ENCODE measurements at places on chromosomes 3 and 15. TPM values are rescaled to one million over a fixed set of nuclear protein-coding genes. Genes with fewer than 3 reads are reported as not detected.

ATP13A4 gene
- polyA plus RNA-seq = 0.49 TPM

GOLGA8T gene
- polyA plus RNA-seq = 0.28 TPM

CCR4 gene
- not detected for polyA plus RNA-seq

C15orf39 gene
- 5.7 TPM for polyA plus RNA-seq

C3orf33 gene
- 8.1 TPM for polyA plus RNA-seq

GPR27 gene
- polyA plus RNA-seq = 5.5 TPM

ZMYND10 gene
- 10.0 TPM for polyA plus RNA-seq

GOLGA6L7 gene
- polyA plus RNA-seq = not detected

UNC13C gene
- 0.45 TPM for polyA plus RNA-seq

CA12 gene
- polyA plus RNA-seq = 242 TPM

GRAMD1C gene
- polyA plus RNA-seq = 21.0 TPM

C2CD4A gene
- polyA plus RNA-seq = 0.17 TPM

IP6K1 gene
- polyA plus RNA-seq = 21.7 TPM

RASGRP1 gene
- 3.4 TPM for polyA plus RNA-seq

FAM107A gene
- polyA plus RNA-seq = 52.5 TPM

GOLGA6A gene
- polyA plus RNA-seq = not detected

MKRN3 gene
- polyA plus RNA-seq = not detected

BSN gene
- polyA plus RNA-seq = 0.11 TPM

OR5K2 gene
- polyA plus RNA-seq = not detected

CD200R1L gene
- polyA plus RNA-seq = not detected

MFSD1 gene
- 46.5 TPM for polyA plus RNA-seq

GOLGA6L1 gene
- not detected for polyA plus RNA-seq

CAPN3 gene
- 39.7 TPM for polyA plus RNA-seq

LSMEM2 gene
- 0.62 TPM for polyA plus RNA-seq

HESX1 gene
- 2.1 TPM for polyA plus RNA-seq
